RWPE2 (cell line): ENCODE measurements at places on chromosomes 3 and 15.

DNA sequence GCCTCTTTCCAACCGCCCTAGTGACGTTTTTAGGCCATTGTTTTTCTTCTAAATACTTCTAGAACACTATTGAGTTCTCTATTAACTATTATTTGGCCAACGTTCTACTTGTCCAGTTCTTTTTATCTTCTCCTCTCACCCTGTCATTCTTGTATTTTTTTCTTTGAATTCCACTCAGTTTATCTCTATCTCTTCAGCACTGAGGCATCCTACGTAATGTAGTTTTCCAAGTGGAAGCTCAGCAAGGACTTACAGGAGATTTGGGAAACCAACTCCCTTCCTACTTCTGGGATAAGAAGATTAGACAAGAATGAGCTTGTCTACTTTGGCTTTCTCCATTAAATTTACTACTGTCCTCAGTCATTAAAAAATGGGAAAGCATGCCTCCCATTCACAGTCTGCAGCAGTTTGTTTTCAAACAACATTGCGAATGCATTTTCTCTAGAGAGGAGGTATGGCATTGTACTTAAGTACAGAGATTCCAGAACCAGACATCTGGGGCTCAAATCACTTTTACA is 21.3 kb upstream of the NR2F2 start:
- no peak for DNase-seq

- DNase-seq = no peak
Observed at GRCh38 chr3:188052169-188053035, 101.6 kb upstream of the LPP start.

- no peak for DNase-seq
Observed at GRCh38 chr15:85044251-85044853, 62.7 kb downstream of the PDE8A start.

GRCh38 chr15:98433346-98433745 is 215.0 kb upstream of the IGF1R start:
- no peak for DNase-seq

DNA sequence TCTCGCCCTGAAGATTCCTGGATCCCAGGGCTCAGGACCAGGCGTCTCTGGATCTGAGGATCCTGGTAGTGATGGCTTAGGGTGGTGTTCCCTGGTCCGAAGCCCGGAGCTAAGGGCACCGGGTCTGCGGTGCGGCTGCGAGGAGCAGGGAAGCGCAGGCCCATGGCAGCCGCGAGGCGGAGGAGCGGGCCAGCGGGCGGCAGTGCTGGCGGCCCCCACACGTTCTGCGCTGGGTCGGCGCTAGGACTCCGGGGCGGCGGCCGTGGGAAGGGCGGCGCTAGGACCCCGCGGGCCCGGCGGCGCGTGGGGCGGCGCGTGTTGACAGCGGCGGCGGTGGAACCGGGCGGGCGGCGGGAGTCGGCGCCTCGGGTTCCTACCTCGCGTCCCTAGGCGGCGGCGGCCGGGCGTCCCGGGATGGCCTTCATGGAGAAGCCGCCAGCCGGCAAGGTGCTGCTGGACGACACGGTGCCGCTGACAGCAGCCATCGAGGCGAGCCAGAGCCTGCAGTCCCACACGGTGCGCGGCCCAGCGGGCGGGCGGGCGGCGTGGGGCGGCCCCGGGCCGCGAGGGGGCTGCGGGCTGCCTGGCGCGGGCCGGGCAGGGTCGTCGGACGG is at the start of gene PXK:
PXK (plus strand) TSS at position 318 of the 614 bp plus-strand sequence; CDS start at position 415, 97 bp downstream.
- DNase-seq = peak; percentile 68

- no peak for DNase-seq
Observed at GRCh38 chr3:27883266-27883665, 161.1 kb upstream of the EOMES start.
